ENCODE measurements at places on chromosomes 3 and 15. TPM values are rescaled to one million over a fixed set of nuclear protein-coding genes. Genes with fewer than 3 reads are reported as not detected.

The FES gene
- 9.7 TPM for total RNA-seq

The ROPN1 gene
- not detected for total RNA-seq

The TMC3 gene
- total RNA-seq = not detected

The TM6SF1 gene
- total RNA-seq = 1.6 TPM

The ADGRG7 gene
- total RNA-seq = not detected

The NME9 gene
- not detected for total RNA-seq

The CD200R1 gene
- under 0.01 TPM for total RNA-seq
